Activated CD4-positive, alpha-beta memory T cell treated with anti-CD3 and anti-CD28 coated beads, Interleukin-2, amount 10 ng/mL, durations not matched to agents 7 days and 5 days (primary cell): ENCODE measurements at places on chromosomes 7 and 10. TPM values are rescaled to one million over a fixed set of nuclear protein-coding genes. Genes with fewer than 3 reads are reported as not detected.

DNA sequence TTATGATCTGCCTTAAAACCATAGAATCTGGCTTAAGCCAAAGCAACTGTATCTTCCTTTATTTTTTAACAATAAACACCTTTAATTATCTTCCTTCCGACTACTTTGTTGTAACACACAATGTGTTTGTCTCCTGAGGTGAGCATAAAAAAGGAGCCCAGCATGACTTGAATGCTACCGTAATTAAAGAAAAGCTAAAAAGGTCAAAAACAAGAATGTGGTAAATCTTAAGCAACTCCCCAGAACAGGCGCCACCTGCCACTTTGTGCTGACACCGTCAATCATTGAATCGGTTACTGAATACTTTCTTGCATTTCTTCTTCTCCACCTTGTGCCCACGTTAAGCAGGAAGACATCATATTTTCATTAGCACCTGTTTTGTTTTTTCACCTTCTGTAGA is 569.9 kb upstream of the C7orf33 start:
- no peak overlapping the region for H3K4me3 ChIP-seq
- no peaks in the 10 kb centered on the region for H3K36me3 ChIP-seq
- DNase-seq: no peak

DNA sequence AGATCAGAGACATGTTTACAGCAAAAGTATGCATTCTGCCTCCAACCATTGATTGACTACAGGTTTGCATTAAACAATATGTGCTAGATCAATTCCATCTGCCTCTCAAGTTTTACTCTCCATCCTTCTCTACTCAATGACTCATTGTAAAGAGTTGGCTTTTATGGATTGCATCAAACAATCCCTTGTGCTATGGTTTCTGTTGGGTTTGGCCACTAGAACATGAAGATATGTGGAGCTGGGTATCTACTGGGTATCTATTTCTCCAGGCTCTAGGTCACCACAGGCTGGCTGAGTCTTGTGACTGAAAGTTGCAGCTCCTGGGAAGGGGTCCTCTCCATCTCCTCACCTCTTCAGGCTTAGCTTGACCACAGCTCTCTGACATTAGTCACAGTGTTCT is 204.7 kb downstream of the DGKI start:
- H3K27me3 ChIP-seq: no peaks in the 10 kb centered on the region
- no peak overlapping the region for H3K4me3 ChIP-seq
- H3K27ac ChIP-seq: no peak overlapping the region
- no peaks in the 10 kb centered on the region for H3K36me3 ChIP-seq
- DNase-seq: no peak

DNA sequence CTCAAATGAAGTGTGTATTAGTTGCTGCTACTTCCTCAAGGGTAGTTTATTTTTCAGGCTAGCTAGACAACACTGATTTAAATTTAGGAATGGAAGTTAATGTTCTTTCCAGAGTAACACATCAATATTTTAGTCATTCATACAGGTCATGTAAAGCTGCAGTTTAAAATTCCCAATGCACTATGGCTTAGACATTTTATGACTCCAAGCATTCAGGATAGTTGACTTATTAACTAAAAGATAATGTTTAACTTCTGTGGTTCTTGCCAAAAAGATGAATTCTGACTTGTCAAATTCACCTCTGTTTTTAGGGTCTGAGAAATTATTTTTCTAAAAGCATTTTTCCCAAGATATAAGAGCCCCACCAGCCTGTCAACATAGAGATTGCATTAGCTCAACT is 131.9 kb downstream of the TFPI2 start:
- no peak for DNase-seq
- no peaks in the 10 kb centered on the region for H3K27me3 ChIP-seq
- H3K27ac ChIP-seq: no peak overlapping the region

Gene AKR1B15
- not detected for total RNA-seq

Gene CLDN4
- total RNA-seq: 0.10 TPM

DNA sequence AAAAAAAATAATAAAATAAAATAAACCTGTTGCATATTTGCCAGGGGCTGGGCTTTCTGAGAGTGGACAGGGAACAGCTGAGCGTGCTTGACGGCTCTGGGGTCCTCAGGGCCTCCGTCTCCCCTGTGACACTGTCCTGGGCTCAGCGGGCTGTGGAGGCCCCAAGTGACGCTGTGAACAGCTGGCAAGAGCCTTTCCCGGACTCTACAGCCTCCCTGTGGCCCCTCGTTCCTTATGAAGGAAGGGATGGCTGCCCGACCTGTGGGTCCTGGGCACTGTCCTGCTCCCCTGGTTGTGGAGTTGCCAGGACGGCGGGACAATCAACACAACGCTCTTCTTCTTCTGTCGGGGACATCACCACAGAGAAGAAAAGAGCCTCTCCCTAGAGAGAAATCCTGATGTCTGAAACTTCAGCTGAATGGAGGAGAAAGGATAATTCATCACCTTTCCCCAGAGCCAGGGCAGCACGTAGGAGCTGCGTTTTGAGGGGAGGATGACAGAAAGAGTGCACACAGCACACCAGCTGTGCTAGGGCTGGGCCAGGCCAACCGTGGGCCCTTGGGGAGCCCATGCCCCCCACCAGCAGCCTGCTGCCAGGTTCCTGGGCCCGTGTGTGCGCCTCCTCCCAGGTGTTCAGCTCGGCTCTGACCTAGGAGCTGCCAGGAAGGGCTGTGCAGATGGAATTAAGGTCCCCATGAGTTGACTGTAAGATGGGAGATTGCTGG is 45.4 kb downstream of the RBM17 start:
- peaks cover 66% of the 10 kb centered on the region for H3K4me1 ChIP-seq
- no peaks in the 10 kb centered on the region for H3K36me3 ChIP-seq
- H3K4me3 ChIP-seq: no peak overlapping the region
- no peak overlapping the region for H3K27ac ChIP-seq

Gene PPRC1
- 35.8 TPM for total RNA-seq

DNA sequence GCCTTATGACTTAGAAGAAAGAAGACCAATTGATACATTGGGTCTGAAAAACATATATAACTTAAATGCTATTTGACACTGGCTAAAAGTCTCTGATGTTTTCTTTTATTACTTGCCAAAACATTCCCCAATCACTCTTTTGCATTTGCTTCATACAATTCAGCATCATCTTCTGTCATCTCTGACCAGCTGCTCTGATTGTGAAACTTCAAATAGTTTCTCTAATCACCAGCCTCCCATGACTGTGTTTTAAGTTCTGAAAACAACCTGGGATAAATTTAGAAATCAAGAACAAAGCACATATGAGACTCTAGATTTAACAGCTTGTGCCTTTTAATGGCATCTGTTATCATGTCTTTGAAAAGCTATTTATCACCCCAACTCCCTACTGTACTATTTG is 208.4 kb upstream of the KCND2 start:
- H3K27ac ChIP-seq: no peak overlapping the region
- no peak for DNase-seq
- no peaks in the 10 kb centered on the region for H3K36me3 ChIP-seq
- H3K27me3 ChIP-seq: no peaks in the 10 kb centered on the region
- no peaks in the 10 kb centered on the region for H3K4me1 ChIP-seq
- no peak overlapping the region for H3K4me3 ChIP-seq

DNA sequence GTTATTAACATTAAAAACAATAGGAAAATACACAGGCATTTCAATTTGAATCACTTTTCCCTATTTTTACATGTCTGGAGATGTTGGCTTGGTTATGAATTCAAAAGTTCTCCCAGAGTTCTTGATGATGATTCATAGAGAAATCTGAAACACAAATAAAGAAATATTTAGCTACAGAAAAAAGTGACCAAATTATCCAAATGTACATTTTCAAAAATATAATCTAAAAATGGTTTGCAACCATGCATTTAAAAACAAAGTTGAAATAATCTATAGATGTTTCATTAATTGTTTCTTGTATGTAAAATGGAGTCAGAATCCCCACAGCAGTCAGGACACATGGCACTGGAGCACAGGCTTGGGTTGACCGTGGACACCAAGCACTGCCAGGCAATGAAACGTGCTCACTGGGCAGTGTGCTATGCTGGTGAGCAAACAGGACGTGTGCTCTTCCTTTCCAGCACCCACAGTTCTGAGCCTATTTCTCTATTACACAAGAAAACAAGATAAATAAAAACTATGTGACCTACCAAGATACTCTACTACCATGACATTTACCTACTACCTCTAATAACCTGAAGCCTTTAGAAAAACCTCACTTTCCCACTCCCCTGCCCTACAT is 44.1 kb upstream of the PTPRN2 start:
- no peaks in the 10 kb centered on the region for H3K4me1 ChIP-seq
- H3K27ac ChIP-seq: no peak overlapping the region
- H3K4me3 ChIP-seq: no peak overlapping the region
- H3K27me3 ChIP-seq: no peaks in the 10 kb centered on the region

DNA sequence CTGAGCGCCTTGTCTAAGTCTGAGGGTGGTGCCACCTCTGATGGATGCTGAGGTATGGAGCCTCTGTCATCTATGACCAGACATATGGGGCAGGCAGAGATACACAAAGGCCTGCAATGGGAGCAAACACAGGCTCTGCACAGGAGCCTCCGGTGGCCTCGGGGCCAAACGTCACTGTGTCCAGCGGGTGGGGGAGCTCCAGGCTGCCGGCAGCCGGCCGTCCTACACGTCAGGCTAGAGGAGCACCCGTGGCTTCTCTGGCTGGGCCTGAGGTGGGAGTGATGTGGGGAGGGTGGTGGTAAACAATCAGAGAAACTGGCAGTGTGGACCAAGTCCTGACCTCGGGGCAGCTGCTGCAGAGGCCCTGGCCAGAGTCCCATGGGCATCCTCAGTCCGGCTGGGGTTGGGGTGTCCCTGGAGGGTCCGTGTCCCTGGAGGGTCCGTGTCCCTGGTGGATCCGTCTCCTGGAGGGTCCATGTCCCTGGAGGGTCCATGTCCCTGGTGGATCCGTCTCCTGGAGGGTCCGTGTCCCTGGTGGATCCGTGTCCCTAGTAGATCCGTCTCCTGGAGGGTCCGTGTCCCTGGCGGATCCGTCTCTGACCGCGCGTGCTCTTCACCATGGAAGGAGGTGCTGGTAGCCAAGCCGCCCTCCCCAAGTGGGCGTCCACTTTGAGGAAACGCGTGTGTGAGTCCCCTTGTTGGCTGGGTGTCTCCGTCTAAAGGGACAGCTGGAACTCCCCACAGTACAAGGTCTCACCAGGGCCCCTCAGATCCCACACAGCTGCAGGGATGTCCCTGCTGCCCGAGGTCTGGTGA is 24.2 kb upstream of the FAM20C start:
- DNase-seq: no peak
- H3K4me1 ChIP-seq: no peaks in the 10 kb centered on the region
- peaks cover under 1% of the 10 kb centered on the region for H3K27me3 ChIP-seq
- no peak overlapping the region for H3K27ac ChIP-seq

GRCh38 chr10:50467209-50467608 is 156.5 kb downstream of the SGMS1 start:
- H3K4me1 ChIP-seq: peaks cover 31% of the 10 kb centered on the region
- no peak overlapping the region for H3K4me3 ChIP-seq
- no peaks in the 10 kb centered on the region for H3K36me3 ChIP-seq
- DNase-seq: no peak
- no peak overlapping the region for H3K27ac ChIP-seq
- no peaks in the 10 kb centered on the region for H3K27me3 ChIP-seq

- no peak overlapping the region for H3K4me3 ChIP-seq
- no peaks in the 10 kb centered on the region for H3K27me3 ChIP-seq
- no peak overlapping the region for H3K27ac ChIP-seq
- peaks cover 95% of the 10 kb centered on the region for H3K36me3 ChIP-seq
- peaks cover 49% of the 10 kb centered on the region for H3K4me1 ChIP-seq
- no peak for DNase-seq
These were observed 11.8 kb downstream of the AGK start for GRCh38 chr7:141562972-141563371.

- no peak overlapping the region for H3K4me3 ChIP-seq
- H3K4me1 ChIP-seq: peaks cover 4% of the 10 kb centered on the region
- peaks cover 46% of the 10 kb centered on the region for H3K27me3 ChIP-seq
- H3K36me3 ChIP-seq: no peaks in the 10 kb centered on the region
- no peak for DNase-seq
These were observed 2.7 kb downstream of the COBL start for GRCh38 chr7:51313738-51314425.

DNA sequence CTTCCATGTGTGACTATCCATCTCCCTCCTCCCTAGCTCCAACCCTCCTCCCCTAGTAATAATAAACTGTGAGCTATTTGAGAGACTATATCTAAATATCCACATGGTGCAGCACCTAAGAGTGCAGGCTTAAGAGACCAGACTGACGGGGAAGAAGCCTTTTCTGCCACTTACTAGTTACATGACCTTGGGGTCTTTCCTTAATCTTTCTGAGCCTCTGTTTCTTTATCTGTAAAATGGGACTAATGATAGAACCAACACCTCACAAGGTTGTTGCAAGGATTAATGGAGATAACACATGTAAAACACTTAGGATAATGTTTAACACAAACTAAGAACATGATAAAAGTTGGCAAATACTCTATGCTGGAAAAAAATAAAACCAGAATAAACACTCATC is 37.1 kb upstream of the FBXW4 start:
- DNase-seq: no peak
- H3K36me3 ChIP-seq: no peaks in the 10 kb centered on the region
- H3K27ac ChIP-seq: no peak overlapping the region
- no peak overlapping the region for H3K4me3 ChIP-seq
- no peaks in the 10 kb centered on the region for H3K4me1 ChIP-seq

Gene GFRA1
- not detected for total RNA-seq

DNA sequence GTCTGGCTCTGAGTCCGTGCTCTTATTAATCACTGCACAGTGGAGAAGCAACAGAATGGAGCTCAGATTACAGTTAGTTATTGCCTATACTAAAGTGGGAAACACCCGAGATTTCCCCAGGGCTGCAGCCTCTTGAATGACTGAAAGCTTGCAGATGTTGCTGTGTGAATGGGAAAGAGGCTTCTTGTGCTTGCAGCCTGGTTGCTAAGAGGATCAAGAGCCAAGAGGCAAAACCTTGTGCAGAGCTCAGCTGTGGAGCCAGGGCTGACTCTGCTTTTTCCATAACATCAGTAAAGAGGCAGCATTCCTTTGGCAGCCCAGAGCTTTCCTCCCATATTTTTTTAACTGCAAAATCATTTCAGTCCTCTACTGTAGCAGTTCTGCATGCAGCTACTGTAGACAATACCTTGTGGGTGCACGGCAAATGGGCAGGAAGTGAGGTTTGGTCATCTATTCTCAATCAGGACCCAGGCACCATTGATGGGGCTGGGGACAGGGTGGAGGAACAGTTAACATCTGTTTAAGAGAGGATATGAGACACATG is 86.5 kb downstream of the RALA start:
- no peak overlapping the region for H3K4me3 ChIP-seq
- no peak for DNase-seq
- H3K36me3 ChIP-seq: peaks cover 18% of the 10 kb centered on the region
- peaks cover 4% of the 10 kb centered on the region for H3K4me1 ChIP-seq
- H3K27me3 ChIP-seq: no peaks in the 10 kb centered on the region
- no peak overlapping the region for H3K27ac ChIP-seq

DNA sequence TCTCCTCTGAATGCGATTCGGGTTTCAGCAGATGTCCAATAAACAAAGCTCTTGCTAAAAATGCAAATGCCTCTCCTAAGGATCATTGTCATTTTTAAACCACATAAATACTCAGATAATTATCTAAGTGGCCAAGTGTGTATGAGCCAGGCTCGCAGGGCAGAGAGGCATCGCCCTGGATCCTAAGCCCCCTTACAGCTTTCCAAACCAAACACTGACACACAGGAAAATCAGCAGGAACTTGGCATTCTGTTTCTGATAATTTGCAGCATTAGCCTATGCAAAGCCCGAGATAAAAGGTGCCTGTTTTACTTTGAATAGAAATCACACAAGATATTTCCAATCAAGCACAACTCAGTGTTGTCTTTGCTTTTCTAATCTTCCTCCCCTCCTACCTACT is 134.4 kb downstream of the ABCA13 start:
- no peaks in the 10 kb centered on the region for H3K36me3 ChIP-seq
- H3K4me3 ChIP-seq: no peak overlapping the region
- peaks cover 4% of the 10 kb centered on the region for H3K27me3 ChIP-seq
- no peaks in the 10 kb centered on the region for H3K4me1 ChIP-seq
